ENCODE measurements at places on chromosomes 6 and 20.

DNA sequence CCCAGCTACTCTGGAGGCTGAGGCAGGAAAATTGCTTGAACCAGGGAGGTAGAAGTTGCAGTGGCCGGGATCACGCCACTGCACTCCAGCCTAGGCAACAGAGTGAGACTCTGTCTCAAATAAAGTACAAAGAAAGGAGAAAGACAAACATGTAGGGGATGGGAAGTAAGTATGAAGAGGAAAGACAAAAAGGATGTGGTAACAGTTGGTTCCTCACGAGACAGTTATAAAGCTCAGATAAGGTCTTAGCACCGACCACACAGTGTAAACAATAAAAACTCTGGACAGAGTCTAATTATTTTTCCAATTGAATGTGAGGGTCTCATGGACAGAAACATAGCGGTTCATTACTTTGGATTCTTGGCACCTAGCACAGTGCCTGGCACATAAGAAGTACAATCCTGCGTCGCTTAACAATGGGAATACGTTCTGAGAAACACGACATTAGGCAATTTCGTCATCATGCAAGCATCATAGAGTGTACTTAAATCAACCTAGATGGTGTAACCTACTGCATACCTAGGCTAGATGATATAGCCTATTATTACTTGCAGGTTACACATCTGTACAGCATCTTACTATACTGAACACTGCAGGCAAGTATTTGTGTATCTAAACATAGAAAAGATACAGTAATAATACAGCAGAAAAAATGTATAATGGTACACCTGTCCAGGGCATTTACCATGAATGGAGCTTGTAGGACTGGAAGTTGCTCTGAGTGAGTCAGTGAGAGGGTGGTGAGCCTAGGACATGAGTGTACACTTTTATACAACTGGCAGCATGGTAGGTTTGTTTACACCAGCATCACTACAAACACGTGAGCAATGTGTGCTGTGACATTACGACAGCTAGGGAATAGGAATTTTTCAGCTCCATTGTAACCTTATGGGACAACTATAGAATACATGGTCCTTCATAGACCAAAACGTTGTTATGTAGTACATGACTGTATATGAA, 38.2 kb downstream of the MBOAT1 start:
- DNase-seq, result no peak

GRCh38 chr20:53639647-53640440, 46.2 kb upstream of the ZNF217 start:
- no peak for DNase-seq

DNA sequence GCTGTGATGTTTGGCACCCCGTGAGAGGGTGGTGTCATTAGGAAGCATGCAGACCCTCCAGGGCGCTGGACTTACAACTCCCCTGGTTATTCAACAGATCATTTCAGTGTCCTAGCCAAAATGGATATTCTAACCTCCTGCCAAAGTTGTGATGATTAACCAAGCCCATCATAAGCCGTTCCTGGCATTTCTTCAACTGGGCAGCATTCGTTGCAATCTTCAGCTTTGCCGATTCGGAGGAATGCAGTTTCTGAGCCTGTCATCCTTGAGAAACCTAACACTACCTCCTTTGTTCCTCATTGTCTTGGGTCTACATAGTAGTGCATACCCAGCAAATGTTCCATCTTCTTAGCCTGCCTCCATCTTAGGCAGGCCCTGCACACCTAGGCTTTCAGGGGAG, 79.2 kb upstream of the MAP3K4 start:
- DNase-seq, result no peak

- no peak for DNase-seq
These were observed 20.3 kb downstream of the CCDC170 start for GRCh38 chr6:151514000-151514730.

DNA sequence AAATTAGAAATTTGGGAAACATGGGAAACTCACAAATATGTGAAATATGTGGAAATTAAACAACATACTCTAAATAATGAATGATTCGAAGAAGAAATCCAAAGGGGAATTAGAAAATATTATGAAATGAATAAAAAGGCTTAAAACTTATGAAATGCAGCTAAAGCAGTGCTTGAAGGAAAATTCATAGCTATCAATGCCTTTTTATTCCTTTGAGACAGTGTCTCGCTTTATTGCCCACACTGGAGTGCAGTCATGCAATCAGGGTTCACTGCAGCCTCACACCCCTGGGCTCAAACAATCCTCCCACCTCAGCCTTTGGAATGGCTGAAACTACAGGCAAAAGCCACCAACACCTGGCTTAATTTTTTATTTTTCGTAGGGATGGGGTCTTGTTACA, 7.9 kb upstream of the TGIF2 start:
- no peak for DNase-seq

DNA sequence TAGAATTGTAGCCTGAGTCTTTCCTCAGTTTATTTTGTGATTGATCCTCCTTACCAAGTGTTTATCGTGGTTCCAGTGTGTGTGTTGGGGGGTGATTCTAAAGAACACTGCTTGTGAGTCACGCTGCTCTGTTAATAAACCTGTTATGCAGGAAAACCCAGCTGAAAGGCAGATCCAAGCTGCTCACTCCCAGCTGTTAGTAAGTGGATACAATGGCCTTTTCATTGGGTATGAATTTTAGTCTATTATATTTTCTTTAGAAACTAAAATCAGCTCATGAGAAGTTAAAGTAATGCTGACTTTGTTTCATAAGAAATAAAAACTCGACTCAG, 12.2 kb upstream of the DSTN start:
- peak; percentile 67 for DNase-seq

DNA sequence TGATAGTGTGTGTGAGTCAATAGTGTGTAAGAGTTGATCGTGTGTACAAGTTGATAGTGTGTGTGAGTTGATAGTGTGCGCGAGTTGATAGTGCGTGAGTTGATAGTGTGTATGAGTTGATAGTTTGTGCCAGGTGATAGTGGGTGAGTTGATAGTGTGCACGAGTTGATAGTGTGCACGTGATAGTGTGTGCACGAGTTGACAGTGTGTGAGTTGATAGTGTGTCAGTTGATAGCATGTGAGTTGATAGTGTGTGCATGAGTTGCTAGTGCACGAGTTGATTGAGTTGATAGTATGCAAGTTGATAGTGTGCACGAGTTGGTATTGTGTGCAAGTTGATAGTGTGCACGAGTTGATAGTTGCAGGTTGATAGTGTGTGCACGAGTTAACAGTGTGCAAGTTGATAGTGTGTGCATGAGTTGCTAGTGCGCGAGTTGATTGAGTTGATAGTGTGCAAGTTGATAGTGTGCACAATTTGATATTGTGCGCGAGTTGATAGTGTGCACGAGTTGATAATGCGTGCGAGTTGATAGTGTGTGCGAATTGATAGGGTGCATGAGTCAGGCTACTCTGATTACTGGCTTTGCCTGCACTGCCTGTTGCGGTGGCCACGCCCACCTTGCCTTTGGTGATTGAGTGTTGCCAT, 35.8 kb upstream of the IYD start:
- no peak for DNase-seq

DNA sequence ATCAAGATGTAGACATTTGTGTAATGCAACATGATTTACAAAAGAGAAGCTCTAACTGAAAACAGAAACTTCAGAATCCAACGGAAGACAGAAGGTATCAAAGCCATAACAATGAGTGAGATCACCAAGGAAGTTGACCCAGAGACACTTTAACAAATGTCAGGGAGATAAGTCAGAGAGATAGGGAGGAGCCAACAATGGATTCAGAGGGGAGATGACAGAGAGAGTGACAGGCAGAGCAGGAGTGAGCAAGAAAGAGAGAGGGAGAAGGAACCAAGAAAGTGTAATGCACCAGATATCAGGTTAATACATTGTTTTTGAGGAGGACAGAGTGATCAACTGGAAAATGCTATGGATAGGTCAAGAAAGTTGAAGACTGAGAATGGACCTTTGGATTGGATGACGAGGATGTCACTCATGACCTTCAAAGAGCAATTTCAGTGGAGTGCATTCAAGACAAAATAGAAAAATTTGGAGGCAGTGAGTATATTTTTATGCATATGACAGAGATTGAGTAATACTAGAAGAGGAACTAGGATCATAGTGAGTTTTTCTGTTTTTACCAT, 86.6 kb downstream of the TRDN start:
- DNase-seq, result no peak

DNA sequence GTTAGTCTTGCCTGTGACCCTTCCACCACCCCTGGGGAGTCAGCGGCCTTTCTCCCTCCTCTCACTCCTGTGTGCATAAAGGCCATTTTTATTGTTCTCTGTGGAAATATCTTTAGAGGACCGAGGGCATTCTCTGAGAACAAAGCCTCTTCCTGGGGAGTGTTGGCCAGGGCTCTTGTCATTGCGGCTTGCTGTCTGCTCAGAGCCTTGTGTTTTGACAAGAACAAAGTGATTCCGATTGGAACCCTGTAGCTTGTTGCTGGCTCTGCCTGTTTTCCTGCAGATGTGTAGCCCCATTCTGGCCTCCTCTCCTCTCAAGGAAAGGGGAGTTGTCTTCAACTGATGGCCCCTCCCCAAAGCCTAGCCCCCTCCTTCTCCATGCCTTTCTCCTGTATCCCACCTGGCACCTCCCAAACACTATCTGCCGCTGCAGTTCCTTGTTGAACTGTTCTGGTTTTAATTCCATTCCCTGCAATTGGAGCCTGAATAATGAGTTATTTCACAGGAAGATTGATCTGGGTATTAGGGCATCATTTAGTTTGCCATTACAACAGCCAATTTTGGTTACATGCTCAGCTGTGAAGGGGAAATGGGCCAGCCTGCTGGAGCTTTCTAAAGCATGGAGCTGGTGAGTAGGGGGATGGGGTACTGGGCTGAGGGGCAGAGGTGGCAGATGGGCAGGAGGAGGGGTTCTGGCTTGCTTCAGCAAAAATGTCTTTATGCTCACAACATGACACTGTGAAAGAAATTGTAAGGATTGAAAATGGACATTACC, 252.5 kb downstream of the LRFN2 start:
- no peak for DNase-seq

- DNase-seq, result peak; percentile 58
These were observed 91.9 kb upstream of the SIRPA start for GRCh38 chr20:1803061-1803931.

DNA sequence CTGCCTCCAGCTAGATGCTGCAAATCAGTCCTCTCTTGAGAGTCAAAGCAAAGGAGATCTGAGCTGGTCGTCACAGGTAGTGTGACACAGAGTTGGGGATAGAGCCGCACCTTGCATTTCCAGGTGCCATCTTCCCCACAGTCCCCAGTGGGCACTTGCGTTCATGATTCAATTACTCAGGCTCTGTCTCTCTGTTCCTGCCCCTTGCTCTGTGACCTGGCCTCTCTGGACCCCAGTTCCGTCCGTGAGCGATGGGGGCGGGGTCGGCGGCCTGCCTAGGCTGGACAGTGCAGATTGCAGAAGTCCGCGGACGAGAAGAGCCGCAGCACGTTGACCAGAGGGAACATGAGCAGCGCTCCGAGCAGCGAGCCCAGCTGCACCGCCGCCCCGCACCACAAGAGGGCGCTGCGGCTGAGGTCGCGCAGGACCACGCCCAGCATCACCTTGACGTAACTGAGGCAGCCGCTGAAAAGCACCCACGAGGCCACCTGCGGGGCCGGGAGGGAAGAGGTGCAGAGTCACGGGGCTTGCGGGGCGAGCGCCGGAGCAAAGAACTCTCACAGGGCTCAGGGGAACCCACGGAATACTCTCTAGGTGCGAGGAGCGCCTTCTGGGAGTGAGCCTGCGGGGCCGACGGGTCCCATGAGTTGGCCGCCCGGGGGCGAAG, 7.4 kb downstream of the SLC52A3 start:
- DNase-seq, result peak; percentile 20

DNA sequence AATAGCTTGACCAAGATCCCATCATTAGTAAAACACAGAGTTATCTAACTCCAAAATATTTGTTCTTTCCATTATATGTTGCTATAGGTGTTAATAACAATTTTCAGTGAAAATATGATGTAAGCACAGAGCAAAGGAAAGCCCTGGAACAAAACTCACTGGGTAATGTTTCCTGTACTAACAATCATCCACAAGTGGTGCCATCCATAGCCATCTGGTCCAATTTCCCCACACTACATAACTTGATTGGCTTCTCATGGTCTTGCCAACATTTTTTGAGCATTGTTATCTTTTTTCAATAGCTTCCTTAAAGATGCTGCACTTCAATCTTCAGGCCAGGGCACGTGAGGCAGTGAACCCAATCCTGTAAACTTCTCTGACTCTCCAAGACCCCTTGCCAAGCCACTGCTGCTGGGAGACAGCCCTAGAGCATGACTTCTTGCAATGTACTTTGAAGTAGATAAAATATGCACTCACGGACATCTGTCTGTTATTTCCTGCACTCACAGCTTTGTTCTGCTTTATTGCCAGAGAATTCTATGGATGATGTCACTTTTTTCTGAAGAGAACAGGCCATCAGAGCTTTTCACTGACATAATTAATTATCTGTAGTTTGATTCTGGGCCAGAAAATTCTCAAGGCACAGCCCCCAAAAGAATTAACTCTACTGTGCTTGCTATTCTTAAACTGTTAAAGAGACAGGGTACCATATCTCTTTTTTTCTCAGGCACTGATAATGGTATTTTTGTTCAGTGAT, 97.5 kb upstream of the TMEM30A start:
- DNase-seq, result peak; percentile 36

- DNase-seq, result no peak
These were observed 263.7 kb upstream of the ARID1B start for GRCh38 chr6:156513504-156513903.

DNA sequence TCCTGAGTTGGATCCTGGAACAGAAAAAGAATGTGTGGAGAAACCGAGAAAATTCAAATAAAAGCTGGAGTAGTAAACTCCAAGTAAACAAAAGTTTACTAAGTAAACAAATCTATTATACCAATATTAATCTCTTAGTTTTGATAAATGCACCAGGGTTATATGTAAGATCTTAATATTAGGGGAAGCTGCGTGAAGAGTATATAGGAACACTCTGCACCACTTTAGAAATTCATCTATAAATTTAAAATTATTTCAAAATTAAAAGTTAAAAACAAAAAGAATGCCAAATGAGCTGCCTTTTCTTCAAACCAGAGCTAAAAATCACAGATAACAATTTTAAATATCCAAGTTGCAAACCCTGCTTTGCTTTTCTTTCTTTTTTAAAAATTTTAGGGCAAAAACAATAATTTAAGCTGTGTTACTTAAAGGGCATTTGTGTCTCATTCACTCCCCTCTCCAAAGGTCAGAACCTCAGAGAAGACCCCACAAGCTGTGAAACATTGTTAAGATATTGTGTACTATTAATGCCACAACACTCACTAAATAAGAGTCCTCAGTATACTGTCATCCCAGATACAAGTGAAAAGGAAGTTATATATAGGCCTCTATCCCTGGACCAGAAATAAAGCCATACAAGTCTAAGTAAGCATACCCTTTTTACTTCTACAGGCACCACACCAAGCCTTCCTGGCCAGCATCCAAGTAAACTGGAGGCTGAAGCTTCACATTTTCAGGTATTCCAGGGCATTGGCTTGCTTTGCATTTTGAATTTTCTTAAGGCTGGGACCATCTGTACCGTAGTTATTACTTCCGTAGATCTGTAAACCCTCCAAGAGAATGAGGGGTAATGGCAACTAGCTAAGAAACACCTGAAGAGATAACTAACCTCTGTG, 7.0 kb downstream of the DNAAF9 start:
- DNase-seq, result no peak

GRCh38 chr20:46013322-46013828, 4.7 kb downstream of the MMP9 start:
- DNase-seq, result no peak

- DNase-seq, result no peak
These were observed 684.2 kb downstream of the HTR1B start for GRCh38 chr6:76779068-76779467.
